ENCODE measurements at places on chromosomes 4 and X. TPM values are rescaled to one million over a fixed set of nuclear protein-coding genes. Genes with fewer than 3 reads are reported as not detected.

GRCh38 chr4:64192731-64193412 is 216.4 kb downstream of the TECRL start:
- no peaks in the 10 kb centered on the region for H3K36me3 ChIP-seq
- no peak overlapping the region for H3K27ac ChIP-seq
- no peaks in the 10 kb centered on the region for H3K4me1 ChIP-seq
- no peaks in the 10 kb centered on the region for H3K27me3 ChIP-seq
- DNase-seq: no peak

DNA sequence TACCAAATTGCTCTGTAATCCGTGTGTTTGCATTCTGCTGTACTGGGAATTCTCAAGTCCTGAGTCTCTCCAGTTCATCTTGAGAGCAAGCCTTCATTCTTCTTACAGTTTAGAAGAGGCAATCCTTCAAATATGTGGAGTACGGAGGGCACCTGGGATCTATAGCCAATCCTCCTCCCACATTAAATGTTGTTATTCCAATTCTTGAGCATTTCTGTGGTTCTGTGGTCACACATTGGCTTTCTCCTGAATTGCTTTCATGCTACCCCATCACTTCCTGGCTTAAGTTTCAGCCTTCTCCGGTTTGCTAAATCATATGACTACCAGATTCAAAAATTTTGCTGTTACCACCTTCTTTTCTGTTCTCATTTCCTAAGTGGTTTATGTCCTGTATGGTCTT is 611.1 kb downstream of the PCDH19 start:
- no peaks in the 10 kb centered on the region for H3K27me3 ChIP-seq
- H3K27ac ChIP-seq: no peak overlapping the region
- H3K4me1 ChIP-seq: no peaks in the 10 kb centered on the region
- DNase-seq: no peak
- no peaks in the 10 kb centered on the region for H3K36me3 ChIP-seq

DNA sequence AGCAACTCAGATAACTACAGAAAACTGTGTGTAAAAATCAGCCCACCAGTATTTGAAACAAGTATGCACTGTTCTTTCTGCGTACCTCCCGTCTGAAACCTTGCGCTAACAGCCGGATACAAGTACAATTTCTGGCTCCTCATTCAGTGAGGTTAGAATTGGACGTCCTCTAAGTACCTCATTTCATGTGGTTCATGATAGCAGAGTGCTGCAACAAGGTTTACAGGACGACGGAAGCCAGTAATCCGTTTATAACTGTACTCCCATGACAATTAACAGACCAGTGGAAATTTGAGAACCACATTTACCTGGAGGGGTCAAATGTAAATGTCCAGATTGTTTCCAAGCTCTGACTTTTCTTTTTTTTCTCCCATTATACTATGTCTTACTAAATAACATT is 52.9 kb upstream of the TENM3 start:
- no peaks in the 10 kb centered on the region for H3K27me3 ChIP-seq
- no peak overlapping the region for H3K4me3 ChIP-seq
- DNase-seq: no peak
- peak overlapping the region; percentile 1 for H3K27ac ChIP-seq

- no peaks in the 10 kb centered on the region for H3K36me3 ChIP-seq
- H3K4me1 ChIP-seq: peaks cover 15% of the 10 kb centered on the region
- no peak for DNase-seq
- no peak overlapping the region for H3K27ac ChIP-seq
Observed at GRCh38 chr4:110683601-110684000, 60.7 kb upstream of the PITX2 start.

The IKBKG gene
- 19.7 TPM for total RNA-seq

- H3K4me1 ChIP-seq: peaks cover 17% of the 10 kb centered on the region
- no peaks in the 10 kb centered on the region for H3K36me3 ChIP-seq
- peak overlapping the region; percentile 85 for H3K27ac ChIP-seq
- H3K27me3 ChIP-seq: no peaks in the 10 kb centered on the region
- no peak overlapping the region for H3K4me3 ChIP-seq
Observed at GRCh38 chr4:152278505-152279233, 257.2 kb downstream of the FBXW7 start.

DNA sequence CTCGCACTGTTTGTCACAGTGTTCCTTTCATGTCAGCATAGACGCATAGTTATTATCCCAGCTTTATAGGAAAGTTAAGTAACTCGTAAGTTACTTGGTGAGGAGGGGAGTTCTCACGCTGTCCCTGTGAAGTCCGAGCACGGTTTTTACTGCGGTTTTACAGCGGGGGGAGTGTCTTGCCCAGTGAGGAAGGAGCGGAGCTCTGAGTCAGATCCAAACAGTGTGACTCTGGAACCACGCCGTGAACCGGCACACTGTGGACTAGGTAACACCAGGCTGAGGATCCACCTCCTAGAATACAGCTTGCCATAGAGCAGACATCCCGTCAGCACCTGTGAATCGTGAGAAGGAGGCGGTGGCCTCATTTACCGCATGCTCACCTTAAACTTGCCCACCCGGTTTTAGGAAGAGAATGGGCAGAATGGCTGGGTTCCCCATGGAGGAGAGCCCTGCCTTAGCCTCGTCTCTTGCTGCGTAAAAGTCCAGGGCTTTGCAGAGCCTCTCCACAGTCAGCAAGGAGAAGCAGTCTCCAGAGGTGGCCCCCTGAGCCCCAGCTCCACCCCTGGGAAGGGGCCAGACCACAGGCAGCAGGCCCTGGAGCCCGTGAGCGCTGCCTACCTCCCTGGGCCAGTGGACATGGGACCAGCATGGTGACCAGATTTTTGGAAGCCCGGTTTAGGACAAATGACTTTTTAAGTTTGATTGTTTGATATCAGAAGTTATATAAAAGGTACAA is 40.2 kb upstream of the HGFAC start:
- H3K36me3 ChIP-seq: no peaks in the 10 kb centered on the region
- H3K4me3 ChIP-seq: no peak overlapping the region
- no peaks in the 10 kb centered on the region for H3K27me3 ChIP-seq
- no peak for DNase-seq
- H3K4me1 ChIP-seq: no peaks in the 10 kb centered on the region
- no peak overlapping the region for H3K27ac ChIP-seq

DNA sequence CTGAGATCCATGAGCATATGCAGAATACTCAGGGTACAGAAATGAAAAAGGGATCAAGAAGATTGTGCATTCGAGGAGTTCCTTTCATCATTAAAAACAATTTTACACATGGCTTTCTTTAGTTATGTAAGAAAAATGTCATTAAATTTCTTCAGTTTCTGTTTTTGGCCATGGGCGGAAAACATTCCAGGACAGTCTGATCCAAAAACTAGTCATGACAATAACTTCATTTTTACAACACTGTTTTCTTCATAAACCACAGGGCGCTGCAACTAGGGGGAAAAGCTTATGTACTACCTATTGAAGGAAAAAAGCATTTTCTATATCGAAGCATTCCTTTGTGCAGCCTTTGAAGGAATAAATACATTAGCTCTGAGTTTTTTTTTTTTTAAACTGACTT is 28.2 kb downstream of the IL13RA1 start:
- H3K36me3 ChIP-seq: no peaks in the 10 kb centered on the region
- H3K4me1 ChIP-seq: no peaks in the 10 kb centered on the region
- no peak overlapping the region for H3K27ac ChIP-seq
- no peaks in the 10 kb centered on the region for H3K27me3 ChIP-seq
- DNase-seq: no peak

DNA sequence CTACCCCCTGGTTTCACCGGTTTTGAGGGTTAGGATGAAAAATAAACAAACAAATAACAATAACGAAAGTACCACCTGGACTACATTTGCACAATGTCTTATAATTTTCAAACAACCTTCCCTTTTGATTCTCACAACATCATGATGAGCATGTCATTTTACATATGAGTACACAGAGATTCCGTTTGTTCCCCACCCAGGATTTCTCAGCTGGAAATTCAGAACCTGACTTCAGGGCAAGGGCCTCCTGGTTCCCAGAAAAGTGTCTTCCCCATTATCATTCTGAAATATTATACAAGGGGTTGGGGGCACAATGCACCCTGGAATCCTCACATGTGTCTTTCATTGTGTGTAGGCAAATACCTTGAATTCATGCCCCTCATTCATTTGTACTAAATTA is 135.8 kb upstream of the NOCT start:
- no peaks in the 10 kb centered on the region for H3K4me1 ChIP-seq
- no peak for DNase-seq
- no peak overlapping the region for H3K4me3 ChIP-seq
- H3K27me3 ChIP-seq: no peaks in the 10 kb centered on the region
- H3K27ac ChIP-seq: no peak overlapping the region

The SPARCL1 gene
- 45.4 TPM for total RNA-seq

- H3K4me1 ChIP-seq: no peaks in the 10 kb centered on the region
- no peak for DNase-seq
- no peaks in the 10 kb centered on the region for H3K36me3 ChIP-seq
- H3K4me3 ChIP-seq: no peak overlapping the region
Observed at GRCh38 chr4:174241162-174241561, 42.3 kb downstream of the FBXO8 start.

DNA sequence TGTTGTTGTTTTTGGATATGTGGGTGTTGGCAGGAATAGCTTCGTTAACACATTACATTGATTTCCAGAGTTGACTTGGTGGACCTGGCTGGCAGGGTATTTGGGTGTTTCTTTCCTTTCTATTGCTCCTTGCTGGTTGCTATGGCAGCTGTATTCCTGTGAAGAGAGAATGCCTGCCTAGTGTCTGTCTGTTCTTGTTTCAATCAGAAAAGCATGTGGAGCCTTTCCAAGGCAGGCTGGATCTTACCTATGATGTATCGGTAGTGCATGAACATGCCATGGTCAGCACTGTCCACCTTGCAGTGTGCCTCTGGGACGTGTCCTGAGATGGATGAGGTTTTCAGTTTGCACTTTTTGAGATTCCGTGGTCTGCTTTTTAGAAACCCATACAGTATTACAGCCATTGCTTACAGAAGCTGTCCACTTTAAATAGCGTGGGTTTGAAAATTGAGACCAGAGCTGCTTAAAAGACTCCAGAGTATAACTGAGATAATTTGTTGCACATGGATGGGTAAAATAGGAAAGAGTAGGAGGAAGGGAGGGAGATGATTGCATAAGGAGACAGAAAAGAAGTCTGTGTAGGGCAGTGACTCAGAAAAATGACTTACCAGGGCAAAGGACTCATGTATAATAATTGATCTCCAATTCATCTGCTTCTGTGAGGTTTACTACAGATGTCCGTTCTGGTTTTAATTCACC is 20.0 kb upstream of the AADAT start:
- no peaks in the 10 kb centered on the region for H3K36me3 ChIP-seq
- H3K27me3 ChIP-seq: no peaks in the 10 kb centered on the region
- no peak overlapping the region for H3K4me3 ChIP-seq
- H3K27ac ChIP-seq: no peak overlapping the region
- peaks cover 6% of the 10 kb centered on the region for H3K4me1 ChIP-seq
- no peak for DNase-seq

- no peaks in the 10 kb centered on the region for H3K36me3 ChIP-seq
- DNase-seq: no peak
Observed at GRCh38 chr4:47736146-47736545, 101.7 kb downstream of the CORIN start.

GRCh38 chrX:29067351-29067750 is 480.1 kb downstream of the IL1RAPL1 start:
- H3K27ac ChIP-seq: no peak overlapping the region
- H3K4me3 ChIP-seq: no peak overlapping the region
- no peaks in the 10 kb centered on the region for H3K36me3 ChIP-seq
- no peak for DNase-seq
- H3K27me3 ChIP-seq: no peaks in the 10 kb centered on the region
- H3K4me1 ChIP-seq: no peaks in the 10 kb centered on the region

The FAM241A gene
- 2.0 TPM for total RNA-seq

DNA sequence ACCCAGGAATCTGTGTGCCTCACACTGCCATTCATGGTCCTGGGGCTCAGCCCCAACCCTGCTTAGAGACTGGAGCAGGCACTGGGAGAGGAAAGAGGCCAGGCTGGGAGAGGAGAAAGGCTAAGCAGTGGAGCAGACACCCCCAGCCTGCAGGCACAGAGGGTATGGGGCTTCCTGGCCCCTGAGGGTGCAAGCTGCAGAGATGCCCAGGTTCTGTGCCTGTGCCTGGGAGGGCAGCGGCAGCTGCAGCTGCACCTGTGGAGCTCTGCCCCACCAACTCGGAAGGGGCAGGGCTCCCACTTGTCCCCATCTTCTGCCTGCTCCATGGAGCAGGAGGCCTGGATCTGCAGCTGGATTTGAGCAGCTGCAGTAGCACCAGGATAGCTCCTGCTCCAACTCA is 47.9 kb downstream of the DMP1 start:
- H3K27ac ChIP-seq: no peak overlapping the region
- no peaks in the 10 kb centered on the region for H3K36me3 ChIP-seq
- no peaks in the 10 kb centered on the region for H3K27me3 ChIP-seq
- no peaks in the 10 kb centered on the region for H3K4me1 ChIP-seq
